ENCODE measurements at places on chromosomes 2 and 18. TPM values are rescaled to one million over a fixed set of nuclear protein-coding genes. Genes with fewer than 3 reads are reported as not detected.
A peak's percentile ranks its signal among the peaks of the same experiment; 100 is the strongest.

IGFBP2 gene
- 848 TPM for total RNA-seq

NEB gene
- 0.14 TPM for total RNA-seq

SPC25 gene
- 13.9 TPM for total RNA-seq

UGT1A9 gene
- not detected for total RNA-seq

TUBA4B gene
- not detected for total RNA-seq

ATP8B1 gene
- total RNA-seq, result 1.4 TPM

ALK gene
- total RNA-seq, result 0.21 TPM

GPAT2 gene
- total RNA-seq, result 0.44 TPM

DNA sequence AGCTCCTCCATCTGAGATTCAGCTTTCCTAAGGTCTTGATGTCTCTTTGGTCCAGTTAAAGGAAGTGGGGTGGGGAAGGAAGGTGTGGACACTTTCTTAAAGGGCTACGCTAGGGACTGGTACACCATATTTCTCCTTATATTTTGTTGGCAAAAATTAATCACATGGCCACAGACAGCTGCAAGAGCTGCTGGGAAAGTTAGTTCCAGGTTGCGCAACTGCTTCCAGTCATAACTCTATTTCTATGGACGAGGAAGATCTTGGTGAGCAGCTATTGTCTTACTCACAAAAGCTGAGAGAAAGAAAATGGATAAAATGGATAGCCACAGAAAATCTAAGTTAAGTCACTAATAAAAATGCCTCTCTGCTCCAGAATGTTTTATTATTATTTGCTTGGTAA is 60.7 kb upstream of the PPM1B start:
- no peak for DNase-seq

DNA sequence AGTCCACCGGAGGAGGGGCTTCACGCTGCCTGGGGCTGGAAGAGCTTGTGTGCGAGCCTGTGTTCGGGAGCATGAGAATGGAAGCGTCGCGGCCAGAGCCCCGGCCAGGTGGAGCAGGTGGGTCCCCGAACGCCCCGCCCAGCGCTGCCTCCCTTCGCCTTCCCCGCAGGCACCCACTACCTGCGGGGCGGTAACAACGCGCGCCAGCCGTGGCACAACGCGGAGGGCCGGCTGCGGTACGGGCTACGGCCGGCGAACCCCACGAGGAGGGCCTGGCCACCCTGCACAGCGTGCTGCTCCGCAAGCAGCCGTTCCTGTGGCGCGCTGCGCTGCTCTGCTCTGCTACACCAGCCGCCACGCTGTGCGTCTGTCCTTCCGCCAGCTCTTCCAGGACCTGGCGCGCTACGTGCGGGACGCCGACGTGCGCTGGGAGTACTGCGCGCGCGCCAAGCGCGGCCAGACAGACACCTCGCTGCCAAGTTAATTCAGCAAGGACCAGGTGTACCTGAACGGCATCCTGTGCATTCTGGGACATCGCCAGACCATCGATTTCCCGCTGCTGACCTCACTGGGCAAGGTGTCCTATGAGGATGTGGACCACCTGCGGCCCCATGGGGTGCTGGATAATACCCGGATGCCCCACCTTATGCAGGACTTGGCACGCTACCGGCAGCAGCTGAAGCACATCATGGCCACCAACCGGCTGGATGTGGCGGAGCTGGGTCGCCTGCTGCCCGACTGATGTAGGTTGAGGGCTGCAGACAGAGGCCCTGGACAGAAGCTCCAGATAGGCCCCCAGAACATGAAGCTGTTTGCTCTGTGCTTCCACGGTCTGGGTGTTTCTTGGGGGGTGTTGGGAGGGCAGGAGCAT is 200.6 kb downstream of the NAPG start:
- DNase-seq, result peak; percentile 32

- no peak for DNase-seq
These were observed 88.6 kb downstream of the SMAD7 start for GRCh38 chr18:48862132-48862531.

- no peak for DNase-seq
These were observed 50.9 kb downstream of the HS1BP3 start for GRCh38 chr2:20599861-20600461.

DNA sequence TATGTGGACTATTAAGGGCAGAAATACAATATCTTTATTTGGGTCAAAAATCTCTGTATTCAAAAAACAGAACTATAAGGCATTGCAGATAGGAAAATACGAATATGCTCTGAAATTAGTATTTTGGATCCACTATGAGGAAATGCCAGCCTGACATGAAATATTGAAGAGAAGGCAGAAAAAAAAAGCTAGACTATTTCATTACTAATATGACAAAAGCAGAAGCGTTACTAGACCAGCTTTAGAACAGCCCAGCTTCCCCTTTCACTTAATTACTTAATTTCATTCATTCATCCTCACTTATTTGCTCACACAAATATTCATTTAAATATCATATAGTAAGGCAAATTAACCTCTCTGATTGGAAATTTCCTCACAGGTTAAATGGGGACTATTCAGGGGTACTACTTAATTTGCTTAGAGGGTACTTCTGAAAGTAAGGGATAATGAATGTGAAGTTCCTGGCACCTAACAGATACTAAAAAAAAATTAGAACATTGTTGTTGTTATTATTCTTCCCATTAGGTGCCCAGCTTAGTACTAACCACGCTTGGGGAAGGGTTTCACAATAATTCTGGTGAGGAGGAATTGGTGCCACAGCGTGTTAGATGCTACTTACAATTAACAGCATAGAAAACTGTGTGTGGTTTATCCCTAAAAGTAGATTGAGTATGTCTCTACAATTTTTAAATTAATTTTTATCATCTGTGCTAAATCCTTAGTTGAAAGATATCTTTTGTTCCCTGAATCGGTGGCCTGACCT is 71.1 kb upstream of the CTLA4 start:
- no peak for DNase-seq

DNA sequence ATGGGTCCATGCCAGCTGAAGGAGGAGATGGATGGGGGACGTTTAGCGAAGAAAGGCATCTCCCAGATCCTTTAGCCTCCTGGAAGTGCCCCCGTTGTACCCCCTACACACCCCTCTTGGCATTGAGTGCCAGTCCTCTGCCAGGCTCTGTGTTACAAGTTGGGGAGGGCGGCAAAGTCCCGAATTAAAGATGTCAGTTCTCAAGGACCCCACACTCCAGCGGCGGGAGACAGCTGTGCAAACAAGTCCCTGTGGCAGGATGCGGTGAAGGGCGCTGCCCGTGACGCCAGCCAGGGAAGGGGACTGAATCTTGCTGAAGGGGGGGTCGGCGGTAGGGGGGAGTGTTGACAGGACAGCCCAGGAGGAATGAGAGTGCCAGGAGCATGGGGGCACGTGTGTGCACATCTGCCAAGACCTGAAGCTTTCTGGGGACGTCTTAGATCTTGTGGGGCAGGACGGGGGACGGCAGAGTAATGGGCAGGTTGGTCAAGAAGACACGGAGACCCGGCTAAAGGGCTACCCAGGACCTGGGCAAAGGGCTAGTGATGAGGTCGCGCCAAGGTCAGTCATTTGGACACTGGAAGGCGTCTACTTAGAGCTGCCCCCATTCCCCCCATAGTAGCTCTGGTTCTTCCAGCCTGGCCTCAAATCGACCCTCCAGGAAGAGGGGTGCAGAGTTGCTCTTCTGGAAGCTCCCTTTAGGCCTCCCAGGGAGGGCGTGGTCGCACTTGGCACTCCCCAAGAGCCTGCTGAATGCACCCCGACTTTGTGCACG is 2.8 kb upstream of the CTDSP1 start:
- DNase-seq, result peak; percentile 60

DNA sequence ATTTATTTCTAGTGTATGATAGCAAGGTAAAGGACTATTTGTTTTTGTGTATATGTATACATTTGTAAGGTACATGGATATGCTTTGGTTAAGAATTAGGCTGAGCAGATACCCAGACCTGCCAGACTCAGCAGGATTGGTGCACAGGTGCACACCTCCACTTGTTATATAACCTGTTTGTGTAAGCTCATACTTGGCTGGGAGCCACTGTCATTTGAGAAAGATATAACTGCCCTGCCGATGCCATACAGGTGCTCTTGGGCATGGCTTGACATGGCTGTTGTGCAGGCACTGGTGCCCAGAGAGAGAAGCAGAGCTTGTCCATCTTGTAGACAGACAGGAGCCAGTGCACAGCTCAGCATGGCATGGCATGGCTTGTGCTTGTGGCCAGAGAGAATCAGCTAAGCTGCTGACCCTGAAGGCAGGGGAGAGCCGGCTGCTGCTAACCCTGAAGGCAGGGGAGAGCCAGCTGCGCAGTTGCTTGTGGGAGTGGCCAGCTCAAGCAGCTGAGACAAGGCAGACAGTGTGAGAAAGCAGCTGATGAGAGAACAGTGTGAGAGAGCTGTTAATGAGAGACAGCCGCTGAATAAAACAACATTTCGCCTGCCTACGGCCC is 136.5 kb downstream of the RNF144A start:
- DNase-seq, result no peak

DNA sequence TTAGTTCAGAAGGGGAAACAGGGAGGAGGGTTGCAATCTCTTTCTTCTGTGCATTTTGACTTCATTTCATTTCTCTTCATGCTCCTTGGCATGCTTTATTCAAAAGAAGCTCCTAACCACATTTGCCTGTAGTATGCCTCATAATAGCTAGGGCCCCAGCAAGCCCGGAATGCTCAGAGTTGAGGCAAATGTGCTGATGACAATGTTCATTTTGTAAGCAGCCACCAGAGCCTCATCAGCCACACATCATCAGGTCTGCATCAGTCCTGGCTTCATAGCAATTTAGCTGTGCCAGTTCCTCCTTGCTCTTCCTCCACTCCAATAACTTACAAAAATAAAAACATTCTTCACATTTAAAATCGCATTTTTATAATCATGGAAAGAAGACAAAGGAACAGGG is 65.4 kb upstream of the MMADHC start:
- no peak for DNase-seq

DNA sequence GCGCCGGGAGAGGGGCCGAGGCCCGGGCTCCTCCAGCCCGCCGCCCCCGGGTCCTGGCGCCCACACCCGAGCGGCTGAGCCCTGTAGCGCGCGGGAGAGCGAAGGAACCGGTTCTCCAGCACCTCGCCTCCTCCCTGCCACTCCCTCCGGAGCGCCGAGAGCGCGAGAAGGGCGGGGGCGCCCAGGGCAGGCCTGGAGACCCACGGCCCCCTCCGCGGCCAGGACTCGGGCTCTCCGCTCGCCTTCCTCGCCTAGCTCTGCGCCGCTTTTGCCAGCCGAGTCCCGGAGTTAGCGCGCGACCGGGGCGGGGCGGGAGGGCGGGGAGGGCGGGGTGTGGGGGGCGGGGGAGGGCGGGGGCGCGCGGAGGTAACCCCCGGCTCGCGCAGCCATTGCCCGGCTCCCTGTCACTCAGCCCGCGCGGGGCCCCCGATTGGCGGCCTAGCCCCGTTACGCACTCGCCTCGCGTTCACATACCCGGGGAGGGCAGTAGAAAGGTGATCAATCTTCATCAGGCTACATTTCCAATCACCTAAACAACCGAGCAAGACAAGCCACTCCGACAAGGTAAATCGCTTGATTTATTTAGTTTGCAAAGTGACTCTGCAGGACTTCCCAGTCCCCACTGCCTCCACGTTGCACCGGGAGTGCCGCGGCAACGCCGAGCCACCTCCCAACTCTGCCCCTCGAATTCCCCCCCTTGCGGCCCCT is at the start of gene OTX1:
Gene OTX1 (plus strand): TSS at position 497 of the 708 bp plus-strand sequence. CDS start 2,161 bp downstream, outside the sequence.
- peak; percentile 98 for DNase-seq

GRCh38 chr2:23622966-23623675 is 238.1 kb downstream of the KLHL29 start:
- DNase-seq, result no peak

DNA sequence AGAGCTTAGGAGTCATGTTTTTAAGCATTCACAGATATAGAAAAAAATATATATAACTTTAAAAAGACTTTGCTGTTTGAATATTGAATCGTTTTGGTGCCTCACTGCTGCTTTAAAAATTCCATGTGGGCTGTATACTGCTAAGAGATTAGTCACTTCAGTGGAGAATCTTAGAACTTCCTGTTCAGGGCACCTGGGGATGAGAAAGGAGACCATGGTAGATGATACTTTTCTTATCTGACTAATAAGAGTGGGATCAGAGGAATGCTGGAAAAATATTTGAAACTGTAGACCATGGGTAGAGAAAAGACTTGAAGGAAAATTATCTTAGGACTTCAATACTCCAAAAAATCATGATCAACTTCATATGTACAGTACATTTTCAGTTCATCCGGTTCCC is 442.2 kb upstream of the SETBP1 start:
- no peak for DNase-seq

DNA sequence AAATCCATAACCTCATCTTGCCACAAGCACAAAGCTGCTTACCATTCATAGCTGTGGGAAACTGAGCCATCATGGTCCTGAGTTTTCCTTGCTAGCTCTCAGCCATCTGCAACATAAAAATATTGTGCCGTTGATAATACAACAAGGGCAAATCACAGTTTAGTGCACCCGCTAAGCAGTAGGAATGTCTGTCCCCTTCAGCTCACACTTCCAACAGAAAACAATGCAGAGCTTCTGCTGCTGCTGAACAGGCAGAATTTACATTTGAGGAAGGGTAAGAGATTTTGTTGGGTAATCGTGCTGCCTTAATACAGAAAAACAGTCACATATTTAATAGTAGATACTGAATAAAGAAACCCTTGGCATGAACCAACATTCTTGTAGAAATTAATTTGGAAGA is 32.3 kb downstream of the ITSN2 start:
- no peak for DNase-seq

DNA sequence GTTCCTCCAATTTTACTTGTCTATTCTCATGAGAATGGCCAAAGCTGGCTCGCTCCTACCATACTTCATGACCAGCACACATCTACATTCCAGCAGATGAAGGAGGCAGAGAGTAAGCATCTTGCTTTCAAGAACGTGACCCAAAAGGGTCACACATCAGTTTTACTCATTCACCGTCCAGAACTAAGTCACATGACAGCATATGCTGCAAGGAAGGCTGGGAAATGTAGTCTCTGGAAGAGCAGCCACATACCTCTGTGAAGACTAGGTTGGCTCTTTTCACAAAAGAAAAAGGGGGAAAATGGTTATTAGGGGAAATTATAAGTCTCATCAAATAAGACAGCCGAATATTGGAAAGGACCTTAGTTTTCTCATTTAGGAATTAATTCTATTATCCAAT is 835.3 kb downstream of the EPHA4 start:
- peak; percentile 2 for DNase-seq

Measured in H7 (cell line).